ENCODE measurements at places on chromosomes 12 and 14. TPM values are rescaled to one million over a fixed set of nuclear protein-coding genes. Genes with fewer than 3 reads are reported as not detected.
A peak's percentile ranks its signal among the peaks of the same experiment; 100 is the strongest.

MMP19 gene
- 1.1 TPM for total RNA-seq

CLEC4C gene
- not detected for total RNA-seq

GRCh38 chr12:62697893-62698292 lies 231.3 kb downstream of the MON2 start:
- DNase-seq, result no peak

DNA sequence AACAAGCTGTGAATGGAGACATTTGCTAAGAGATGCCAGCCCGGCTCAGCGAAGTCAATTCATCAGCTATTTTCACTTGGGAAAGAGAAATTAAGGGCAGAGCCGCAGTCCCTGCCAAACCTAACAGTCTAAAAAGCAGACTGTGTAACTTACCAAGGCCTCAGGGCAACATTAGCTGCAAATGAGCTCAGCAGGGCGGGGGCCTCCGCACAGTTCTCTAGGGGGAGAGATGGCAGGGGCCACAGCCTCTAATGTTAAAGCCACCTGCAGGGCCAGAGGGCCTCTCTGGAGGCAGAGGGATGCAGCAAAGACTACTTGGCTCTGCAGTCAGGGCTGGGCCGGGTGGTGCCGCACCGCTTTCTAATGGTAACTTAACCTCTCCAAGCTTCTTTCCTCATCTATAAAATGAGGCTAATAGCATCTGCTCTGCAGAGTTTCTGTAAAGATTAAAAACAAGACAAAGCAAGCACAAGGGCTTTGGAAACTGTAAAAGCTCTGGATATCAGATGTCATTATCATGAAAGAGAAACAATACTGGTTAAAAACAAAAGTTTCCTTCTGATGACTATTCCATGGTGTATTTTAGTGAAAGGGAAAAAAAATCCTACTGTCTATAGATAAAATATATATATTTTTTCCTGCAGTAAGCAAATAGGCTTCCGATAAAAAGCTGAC lies 13.4 kb upstream of the GPRC5A start:
- no peak for DNase-seq

GRCh38 chr14:37139710-37140109 lies 32.7 kb downstream of the SLC25A21 start:
- DNase-seq, result no peak

HOXC11 gene
- not detected for total RNA-seq

- peak; percentile 59 for DNase-seq
Measured at GRCh38 chr14:29548948-29549370, 378.7 kb downstream of the PRKD1 start.

PCBP2 gene
- total RNA-seq, result 748 TPM

GRCh38 chr14:100898465-100898864 lies 5.1 kb downstream of the RTL1 start:
- DNase-seq, result no peak

NUDT14 gene
- total RNA-seq, result 16.3 TPM

KRT74 gene
- total RNA-seq, result not detected

LIMA1 gene
- total RNA-seq, result 24.2 TPM

- DNase-seq, result no peak
Measured at GRCh38 chr12:88726806-88727720, 146.8 kb upstream of the KITLG start.

RTN1 gene
- not detected for total RNA-seq

GRCh38 chr12:52242442-52243258 lies 9.6 kb downstream of the KRT7 start:
- DNase-seq, result no peak

- peak; percentile 26 for DNase-seq
Measured at GRCh38 chr14:66476964-66477363, 9.2 kb upstream of the CCDC196 start.

DNA sequence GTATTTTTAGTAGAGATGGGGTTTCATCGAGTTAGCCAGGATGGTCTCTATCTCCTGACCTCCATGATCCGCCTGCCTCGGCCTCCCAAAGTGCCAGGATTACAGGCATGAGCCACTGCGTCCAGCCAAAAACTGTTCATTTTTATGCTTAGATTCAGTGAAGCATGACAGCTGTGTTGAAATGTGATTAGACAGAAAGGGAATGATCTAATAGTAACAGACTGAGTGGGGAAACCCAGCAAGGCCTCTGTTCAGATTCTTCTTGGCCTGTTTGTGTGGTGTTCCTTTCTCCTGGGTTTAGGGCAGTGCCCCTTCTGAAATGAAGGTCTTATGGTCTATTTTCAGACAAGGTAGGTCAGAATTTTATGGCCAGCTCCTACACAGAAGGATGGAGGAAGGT lies 11.8 kb upstream of the ABCD4 start:
- DNase-seq, result no peak

RNASE11 gene
- not detected for total RNA-seq

DNA sequence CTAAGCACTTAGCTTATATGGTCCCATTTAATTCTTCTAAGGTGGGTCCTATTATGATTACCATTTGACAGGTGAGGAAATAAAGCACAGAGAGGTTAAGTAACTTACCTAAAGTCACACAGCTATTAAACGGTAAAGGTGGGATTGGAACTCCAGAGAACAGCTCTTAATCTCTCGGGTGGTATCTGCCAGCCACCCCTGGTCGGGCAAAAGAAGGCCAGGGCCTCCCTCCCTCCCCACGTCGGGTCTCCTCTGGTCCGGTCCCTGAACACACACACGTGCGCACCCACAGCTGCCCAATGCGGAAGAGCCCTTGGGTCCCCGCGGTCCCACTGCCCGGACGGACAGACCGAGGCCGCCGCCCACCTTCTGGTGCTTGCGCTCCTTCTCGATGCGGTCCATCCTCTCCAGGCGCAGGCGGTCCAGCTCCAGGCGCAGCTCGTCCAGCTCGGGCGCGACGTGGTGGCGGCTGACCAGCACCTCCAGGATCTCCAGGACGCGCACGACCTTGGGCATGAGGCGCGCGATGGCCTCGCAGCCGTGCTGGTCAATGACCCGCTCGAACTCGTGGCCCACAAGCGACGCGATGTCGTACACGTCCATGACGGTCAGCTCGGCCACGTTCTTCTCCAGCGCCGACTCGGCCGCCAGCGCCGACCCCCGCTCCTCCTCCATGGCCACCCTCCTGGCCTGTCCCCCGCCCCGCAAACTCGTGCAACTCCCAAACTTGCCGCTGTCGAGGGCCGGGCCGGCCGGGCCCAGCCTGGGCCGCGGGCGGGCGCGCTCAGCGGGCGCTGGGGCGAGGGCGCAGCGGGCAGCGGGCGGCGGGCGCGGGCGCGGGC lies 490 bp downstream of the RILPL1 start:
- peak; percentile 56 for DNase-seq

EML1 gene
- 0.25 TPM for total RNA-seq

DNA sequence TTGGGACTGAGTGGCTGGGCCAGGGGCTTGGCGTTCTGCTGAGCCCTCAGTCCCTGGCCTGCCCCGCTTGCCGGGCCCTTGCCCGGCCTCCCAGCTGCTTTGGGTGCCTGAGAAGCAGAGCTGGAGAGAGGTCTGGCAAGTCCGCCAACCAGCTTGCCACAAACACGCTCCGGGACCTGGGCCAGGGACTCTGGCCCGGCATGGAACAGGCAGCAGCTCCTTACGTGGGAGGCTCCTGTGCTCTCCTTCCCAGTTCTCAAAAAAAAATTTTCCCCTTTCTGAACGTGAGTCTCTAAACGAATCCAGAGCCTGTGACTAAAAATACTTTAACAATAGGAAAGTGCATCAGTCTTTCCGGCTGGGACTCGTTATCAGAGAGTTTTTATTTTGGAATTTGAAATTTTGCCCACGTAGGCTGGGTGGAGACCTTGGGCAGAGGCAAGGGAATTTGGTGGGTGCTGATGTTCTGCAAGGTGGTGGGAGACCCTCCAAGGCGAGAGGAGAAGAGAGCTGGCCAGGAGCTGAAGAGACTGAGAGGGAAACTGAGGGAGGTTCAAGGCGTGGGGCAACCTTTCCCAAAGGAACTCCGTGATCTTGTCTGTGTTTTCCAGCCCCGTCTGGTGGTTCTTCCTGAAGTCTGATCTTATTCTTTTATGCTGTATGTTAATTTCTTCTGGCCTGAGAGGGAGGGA lies 6.8 kb upstream of the NR4A1 start:
- DNase-seq, result no peak

MIPOL1 gene
- total RNA-seq, result 14.9 TPM

CLEC12A gene
- total RNA-seq, result not detected

- DNase-seq, result no peak
Measured at GRCh38 chr12:58301038-58301729, 359.8 kb downstream of the ATP23 start.

- no peak for DNase-seq
Measured at GRCh38 chr14:92794961-92795360, 856 bp downstream of the GOLGA5 start.

DNA sequence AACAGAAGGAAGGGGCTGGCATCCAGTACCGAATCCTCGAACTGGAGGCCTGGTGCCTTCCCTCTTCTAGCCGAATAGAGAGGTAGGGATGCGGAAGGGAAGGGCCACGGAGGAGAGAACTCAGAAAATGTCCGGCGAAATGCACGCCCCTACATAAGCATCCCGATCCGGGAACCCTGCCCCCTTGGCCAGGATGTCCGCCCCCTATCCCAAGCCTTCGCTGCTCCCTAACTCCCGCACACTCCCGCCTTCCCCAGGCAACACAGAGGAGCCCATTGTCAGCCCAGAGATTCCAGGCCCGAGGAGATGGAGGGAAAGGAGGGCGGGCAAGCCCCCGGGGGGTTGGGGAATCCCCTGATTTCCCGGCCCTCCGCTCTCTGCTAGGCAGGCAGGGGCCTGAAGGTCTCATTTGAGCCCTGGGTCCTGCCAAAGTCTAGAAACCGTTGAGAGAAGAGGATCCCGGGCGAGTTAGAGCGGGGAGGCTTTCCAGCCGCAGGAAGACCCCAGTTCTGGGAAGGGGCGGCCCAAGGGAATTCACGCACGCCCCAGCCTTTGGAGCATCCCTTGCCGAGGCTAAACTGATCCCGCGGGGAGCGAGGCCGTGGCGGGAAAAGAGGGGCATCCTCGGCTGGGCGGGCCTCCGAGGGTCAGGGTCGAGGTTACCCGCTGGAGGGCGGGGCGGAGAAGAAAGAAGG lies 569 bp upstream of the ARHGEF40 start:
- DNase-seq, result no peak

- no peak for DNase-seq
Measured at GRCh38 chr12:71756054-71756690, 1.5 kb downstream of the RAB21 start.

DNA sequence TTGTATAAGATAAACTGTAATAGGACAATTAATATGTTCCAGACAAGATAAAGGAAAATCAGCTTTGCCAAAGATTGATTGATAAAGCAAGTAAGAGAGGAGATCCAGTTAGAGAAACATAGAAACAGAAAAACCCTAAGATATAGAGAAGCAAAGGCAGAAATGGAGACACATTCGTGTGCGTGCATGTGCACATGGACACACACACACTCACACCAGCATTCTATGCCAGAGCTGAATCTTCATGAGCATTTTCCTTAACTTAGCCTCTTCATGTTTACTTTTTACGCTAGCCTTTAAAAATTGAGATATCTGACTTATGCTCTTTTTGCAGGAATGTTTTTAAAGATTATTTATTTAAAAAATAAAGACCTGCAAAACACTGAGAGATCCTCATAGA lies 168.5 kb upstream of the ATP2B1 start:
- no peak for DNase-seq

BATF gene
- 0.49 TPM for total RNA-seq

DNA sequence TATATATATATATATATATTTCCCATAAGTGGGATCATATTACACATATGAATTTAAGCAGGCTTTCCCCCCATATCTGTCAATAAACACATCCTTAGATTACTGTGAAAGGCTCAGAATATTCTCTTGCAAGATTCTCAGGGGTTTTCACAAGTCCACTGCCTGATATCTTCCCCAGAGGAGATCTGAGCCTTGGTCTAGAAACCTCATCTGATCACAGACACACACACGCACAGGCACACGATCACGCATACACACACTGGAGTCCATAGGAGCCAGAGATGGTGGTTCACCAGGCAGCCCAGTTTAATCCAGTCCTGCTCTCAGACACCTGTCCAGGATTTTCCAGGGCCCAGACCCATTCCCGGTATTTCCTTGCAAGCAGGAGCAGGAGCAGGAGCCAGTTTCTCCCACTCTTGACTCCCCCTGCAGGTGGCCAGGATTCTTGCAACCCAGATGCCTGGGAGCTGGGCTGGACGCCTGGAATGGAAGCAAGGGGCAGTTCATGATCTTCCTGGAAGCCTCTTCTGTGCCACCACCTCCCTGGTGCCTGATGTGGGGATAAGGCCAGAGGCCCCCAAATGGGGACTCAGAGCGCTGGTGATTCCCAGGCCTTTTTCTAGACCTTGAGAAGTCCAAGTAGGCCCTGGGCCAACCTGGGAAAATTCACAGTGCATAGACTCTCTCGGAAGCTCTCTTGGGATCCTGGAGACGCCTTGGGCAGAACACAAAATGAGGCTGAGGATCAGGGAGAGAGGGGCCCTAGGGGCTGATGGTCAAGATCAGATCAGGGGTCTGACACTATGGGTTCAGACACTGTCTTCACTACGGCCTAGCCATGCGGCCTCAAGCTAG lies 16.5 kb upstream of the KRT78 start:
- DNase-seq, result peak; percentile 74

COL2A1 gene
- not detected for total RNA-seq

CLEC1B gene
- total RNA-seq, result not detected

DNA sequence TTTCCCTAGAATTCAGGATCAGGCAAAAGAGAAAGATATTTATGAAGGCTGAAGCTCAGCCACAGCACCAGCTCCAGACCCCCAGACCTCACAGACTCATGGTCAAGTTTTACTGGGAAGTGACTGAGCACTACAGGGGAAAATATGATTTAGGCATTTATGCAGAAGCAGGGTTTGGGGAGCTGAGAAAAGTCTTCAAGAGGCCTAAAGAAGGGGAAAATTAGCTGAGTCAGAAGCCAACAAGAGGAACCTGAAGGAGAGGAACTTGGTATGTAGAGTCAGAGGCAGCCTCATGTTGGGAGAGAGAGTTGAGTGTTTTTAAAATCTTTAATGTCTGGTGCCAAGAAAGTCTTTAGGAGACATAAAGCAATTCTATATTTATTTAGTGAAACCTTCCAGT lies 63.0 kb downstream of the FOS start:
- no peak for DNase-seq

DNA sequence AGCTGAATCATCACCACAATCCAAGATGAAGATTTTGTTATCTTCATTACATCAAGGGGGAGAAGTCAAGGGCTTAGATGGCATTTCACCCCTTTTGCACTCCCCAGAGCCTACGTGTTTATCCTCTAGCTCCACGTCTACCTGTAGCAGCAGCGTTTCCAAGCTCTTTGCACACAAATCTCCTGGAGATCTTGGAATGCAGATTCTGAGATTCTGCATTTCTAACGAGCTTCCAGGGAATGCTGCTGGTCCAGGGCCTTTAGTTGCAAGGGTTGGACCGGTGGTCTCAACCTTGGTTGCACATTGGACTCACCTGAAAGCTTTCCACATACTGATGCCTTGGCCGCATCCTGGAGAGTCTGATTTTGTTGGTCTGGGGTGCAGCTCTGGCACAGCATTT lies 49.5 kb upstream of the STON2 start:
- no peak for DNase-seq

SLC5A8 gene
- not detected for total RNA-seq

DNA sequence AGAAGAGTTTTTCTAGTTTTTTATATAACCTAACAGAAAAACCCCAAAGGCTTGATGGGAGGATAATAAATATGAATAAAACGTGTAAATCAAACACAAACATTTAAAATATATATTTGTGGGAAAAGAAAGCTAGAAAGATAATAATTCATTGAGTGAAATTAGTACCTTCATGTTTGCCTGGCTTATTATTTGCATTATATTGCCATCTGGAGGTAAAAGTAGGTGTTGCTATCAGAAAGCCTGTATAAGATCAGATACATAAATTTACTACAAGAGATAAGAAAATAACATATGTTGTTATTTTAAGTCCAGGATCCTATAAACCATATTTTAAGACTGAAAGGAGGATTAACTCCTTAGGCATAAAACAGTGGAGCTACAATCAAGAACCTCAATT lies 77.7 kb downstream of the NTS start:
- no peak for DNase-seq

INSM2 gene
- total RNA-seq, result not detected

ERGIC2 gene
- total RNA-seq, result 56.3 TPM

All from K562 (cell line).